Stimulated activated CD4-positive, alpha-beta T cell treated with anti-CD3 and anti-CD28 coated beads, Interleukin-1b, Interleukin-23, amount 100 ng/mL, for 1 hour (primary cell): ENCODE measurements at places on chromosomes 1 and 21.

DNA sequence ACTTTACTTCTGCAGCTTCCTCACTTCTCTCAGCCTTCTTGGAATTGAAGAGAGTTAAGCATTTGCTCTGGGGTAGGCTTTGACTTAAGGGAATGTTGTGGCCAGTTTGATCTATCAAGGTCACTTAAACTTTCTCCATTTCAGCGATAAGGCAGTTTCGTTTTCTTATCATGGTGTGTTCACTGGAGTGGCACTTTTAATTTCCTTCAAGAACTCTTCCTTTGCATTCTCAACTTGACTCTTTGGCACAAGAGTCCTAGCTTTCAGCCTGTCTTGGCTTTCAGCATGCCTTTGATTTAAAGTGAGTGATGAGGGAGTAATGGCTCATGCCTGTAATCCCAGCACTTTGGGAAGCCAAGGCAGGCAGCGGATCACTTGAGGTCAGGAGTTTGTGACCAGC, 38.7 kb downstream of the HS2ST1 start:
- no peak for DNase-seq

DNA sequence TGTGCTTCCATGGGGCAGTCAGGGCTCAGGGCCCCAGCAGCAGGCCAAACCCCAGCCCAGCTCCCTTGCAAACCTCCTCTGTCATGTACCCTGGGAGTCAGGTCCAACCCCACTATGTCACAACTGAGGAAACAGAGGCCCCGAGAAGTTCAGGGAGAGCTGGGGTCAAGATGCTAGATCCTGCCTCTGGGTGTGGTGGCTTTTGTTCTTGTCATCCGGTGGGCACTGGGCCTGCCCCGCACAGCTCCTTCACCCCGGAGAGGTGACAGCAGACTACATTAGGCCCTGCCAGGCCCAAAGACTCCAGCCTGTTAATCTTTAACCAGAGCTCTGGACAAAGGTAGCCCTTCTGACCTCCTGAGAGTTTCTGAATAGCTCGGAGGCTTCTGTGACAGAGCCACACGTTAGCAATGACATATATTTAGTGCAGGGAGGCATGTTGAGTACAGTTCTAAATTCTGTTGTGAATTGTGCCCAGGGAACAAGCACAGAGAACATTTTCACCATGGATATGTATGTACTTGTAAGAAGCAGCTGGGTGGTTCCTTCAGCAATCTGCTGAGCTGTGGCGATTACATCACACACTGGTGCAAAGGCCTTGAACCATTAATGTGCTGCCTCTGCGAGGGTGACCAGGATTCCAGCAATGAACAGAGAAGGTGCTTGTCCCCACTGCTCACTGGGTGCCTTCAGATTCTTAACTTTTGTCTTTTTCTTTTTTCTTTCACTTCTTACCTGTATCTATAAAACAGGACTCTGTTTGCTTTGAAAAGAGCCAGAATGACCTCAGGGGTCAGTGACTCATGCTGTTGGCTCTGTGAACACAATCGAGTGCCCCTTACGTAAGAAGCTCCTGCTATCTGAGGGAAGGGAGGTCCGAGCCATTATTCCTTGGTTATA, 102.8 kb downstream of the RHOU start:
- no peak for DNase-seq

DNA sequence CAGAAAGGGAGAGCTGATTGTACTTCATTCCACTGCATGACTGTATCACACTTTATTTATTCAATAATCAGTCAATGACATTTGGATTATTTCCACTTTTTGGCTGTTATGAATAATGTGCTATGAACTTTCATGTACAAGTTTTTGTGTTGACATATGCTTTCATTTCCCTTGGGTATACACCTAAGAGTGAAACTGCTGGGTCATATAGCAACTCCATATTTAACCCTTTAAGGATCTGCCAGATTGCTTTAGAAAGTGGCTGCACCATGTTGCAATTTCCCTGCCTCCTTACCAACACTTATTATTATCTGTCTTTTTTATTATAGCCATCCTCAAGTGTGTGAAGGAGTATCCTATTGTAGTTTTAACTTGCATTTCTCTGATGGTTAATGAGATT, 108.8 kb upstream of the KCNK1 start:
- no peak for DNase-seq

DNA sequence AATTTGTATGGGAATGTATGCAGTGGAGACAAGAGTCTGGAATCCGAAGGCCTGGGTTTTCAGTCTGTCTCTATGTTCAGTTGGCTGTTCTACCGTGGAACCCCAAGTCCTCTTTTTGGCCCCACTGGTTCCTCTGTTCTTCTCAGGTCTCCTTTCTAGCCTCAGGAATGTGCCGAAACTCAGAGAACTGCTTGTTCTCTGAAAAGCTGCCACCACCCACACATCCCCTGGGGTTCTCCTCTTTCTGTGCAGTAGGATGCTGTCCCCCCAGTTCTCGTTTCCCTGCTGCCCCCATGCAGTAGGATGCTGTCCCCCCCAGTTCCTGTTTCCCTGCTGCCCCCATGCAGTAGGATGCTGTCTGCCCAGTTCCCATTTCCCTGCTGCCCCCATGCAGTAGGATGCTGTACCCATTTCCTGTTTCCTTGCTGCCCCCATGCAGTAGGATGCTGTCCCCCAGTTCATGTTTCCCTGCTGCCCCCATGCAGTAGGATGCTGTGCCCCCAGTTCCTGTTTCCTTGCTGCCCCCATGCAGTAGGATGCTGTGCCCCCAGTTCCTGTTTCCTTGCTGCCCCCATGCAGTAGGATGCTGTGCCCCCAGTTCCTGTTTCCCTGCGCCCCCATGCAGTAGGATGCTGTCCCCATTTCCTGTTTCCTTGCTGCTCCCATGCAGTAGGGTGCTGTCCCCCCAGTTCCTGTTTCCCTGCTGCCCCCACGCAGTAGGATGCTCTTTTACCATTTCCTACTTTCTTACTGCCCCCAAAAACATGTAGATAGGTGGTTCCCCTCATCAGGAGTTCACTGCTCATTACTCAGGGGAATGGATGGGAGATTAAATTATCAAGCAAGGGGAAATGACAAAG, 35.3 kb downstream of the OPTC start:
- DNase-seq: no peak

DNA sequence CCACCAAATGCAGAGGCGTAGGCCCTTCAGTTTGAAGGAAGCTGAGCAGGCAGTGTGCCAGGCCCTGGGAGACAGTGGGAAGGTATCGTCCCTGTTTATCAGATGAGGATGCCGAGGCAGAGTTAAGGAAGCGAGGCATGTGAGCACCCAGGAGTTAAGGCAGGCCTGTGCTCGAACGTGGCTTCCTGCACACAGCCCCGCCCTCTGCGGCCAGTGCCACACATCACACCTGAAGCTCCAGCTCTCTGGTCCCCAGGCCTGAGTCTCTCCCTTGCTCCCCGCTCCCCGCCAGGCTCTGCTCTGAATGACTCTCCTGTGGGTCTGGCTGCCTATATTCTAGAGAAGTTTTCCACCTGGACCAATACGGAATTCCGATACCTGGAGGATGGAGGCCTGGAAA, 32.1 kb downstream of the EPHX1 start:
- no peak for DNase-seq

DNA sequence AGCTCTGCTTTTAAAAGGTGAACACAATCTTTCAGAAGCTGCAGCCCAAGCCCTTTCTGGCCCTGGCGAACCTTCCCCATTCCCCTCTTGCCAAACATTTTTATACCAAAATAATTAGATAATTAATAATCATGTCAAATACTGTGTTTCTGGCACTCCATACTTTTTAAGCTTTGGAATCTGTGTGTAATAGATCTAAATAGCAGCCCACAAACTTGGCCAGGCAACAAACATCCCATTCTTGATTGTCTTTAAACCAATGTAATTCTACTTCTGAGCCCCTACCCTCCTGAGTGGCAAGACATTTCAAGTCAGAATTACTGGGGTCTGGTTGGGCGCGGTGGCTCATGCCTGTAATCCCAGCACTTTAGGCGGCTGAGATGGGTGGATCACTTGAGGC, 137.7 kb downstream of the NAV1 start:
- no peak for DNase-seq

GRCh38 chr21:33020558-33021100, 5.1 kb upstream of the OLIG2 start:
- no peak for DNase-seq

GRCh38 chr1:23290836-23291565, 53.1 kb downstream of the HNRNPR start:
- no peak for DNase-seq

GRCh38 chr1:222909586-222909985, 94.7 kb downstream of the DISP1 start:
- DNase-seq: no peak

GRCh38 chr21:24197132-24197643, 1410.1 kb downstream of the MRPL39 start:
- no peak for DNase-seq

- no peak for DNase-seq
These were observed 67.9 kb downstream of the LRRC8D start for GRCh38 chr1:89888480-89889322.

DNA sequence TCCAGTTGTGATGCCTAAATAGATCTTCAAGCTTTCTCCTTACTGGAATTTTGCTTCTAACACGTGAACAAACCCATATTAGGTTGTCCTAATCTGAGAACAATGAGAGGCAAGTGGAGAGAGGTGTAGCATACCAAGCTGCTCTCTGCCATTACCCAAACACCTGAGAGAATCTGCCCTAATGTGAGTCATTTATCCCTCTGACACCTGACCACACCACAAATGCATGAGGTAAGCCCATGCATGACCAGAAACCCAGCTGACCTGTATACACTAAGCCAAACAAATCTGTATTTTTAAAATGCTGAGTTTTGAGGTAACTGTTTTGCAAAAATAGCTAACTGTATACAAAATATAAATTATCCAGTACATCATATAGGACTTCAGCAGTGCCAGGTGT, 1458.1 kb upstream of the B3GALT2 start:
- no peak for DNase-seq

- no peak for DNase-seq
These were observed 5.1 kb upstream of the ENAH start for GRCh38 chr1:225658041-225658440.

GRCh38 chr1:119768778-119769177, at the start of gene HMGCS2:
Gene HMGCS2 (minus strand): TSS chr1:119768905. CDS start chr1:119768844, 61 bp downstream.
- no peak for DNase-seq

- DNase-seq: no peak
These were observed 125.4 kb downstream of the CASZ1 start for GRCh38 chr1:10671090-10671489.

DNA sequence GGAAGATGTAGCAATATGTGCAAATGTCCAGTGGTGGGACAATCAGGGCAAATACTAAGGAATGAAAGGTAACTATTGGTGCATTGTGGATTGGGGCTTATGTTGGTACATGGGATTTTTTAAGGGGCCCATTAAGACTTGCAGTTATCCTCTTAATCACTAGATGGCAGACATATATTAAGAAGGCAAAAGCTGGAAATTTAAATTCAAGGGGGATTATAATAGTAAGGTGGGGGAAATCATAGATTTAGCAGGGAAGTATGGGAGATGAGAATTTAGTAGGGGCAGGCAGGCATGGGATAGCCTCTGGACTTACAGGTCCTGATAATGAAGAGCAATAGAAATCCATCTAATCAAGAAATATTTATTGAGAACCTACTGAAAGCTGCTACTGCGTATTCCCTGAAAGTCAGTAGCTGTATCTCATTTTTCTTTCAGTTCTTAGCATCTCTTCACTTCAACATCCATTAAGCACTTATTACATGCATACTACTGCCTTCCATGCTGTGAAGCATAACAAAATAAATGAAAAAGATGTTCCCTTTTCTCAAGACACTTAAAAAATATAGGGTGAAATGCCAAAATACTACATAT, 251.8 kb downstream of the CRB1 start:
- DNase-seq: no peak

DNA sequence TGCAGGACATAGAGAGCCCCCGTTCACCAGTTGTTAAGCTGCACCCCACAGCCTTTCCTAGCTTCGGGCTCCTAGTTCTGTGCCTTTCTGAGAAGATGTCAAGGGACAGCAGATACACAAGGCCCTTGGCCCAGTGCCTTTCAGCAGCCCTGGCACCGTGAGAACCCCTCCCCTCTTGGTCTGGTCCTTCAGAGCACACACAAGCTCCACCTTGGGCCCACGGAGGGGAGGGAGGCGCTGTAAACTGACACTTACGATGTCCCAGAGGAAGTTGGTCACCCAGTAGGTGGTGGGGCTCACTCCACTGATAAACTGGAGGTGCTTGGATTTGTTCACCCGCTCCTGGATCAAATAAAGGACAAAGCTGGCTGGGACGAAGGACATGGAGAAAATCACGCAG, 101.6 kb downstream of the ABCA4 start:
- no peak for DNase-seq

GRCh38 chr1:87335175-87335884, 6.7 kb downstream of the LMO4 start:
- no peak for DNase-seq

DNA sequence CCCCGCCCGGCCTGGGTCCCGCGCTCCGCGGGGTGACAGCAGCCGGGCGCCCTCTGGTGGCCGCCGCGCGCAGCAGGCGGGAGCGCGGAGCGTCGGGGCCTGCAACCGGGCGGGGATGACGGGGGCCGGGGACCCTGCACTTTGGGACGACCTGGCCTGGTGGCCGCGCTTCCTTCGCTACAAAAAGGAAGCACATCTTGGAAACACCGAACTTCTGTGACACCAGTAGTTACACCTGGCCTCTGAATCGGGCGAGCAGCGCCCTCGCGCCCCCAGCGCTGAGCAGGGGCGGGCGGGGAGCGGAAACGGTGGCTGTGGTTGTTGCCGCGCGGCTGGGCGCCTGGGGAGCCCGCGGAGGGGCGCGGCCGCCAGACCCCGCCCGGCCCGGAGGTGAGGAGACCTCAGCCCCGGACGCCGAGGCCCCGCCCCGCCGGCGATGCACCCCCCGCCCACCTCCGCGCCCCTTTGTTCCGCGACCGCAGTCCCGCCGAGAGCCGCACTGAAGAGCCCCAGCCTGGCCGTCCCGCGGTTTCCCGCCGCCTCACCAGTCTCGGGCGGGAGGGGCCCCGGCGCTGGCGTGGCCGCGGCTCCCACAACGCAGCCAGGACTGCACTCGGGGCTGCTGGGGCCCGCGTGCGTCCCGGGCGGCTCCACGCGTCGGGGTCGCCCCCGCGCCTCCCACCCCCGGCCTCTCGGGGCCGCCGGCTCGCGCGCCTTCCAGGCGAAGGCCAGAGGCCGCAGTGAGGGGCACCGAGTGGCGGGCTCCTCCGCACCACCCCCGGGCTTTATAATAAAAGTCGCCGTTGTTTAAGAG, 59.3 kb downstream of the H3-3A start:
- peak; percentile 63 for DNase-seq

DNA sequence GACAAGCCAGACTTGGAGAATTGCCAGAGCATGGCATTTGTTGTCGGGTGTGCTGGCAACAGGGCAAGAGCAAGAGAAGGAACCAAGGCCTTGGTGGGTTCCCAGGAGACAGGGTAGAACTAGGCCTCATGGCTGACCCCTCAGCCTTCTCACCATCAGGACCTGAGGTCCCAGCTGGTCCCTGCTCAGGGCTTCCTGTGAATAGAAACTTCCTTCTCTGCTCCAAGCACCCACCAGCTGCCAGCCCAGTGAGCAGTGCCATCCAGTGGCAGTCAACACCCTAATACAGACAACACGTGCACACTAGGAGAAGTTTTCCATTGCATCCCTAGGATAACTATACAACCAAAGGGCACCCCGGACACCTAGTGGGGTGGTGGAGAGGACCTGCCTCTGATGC, 22.8 kb downstream of the S100A6 start:
- DNase-seq: no peak

- DNase-seq: no peak
These were observed 17.3 kb downstream of the BCAS2 start for GRCh38 chr1:114564141-114564540.
